RKO (cell line): ENCODE measurements at places on chromosomes 1 and 21.

DNA sequence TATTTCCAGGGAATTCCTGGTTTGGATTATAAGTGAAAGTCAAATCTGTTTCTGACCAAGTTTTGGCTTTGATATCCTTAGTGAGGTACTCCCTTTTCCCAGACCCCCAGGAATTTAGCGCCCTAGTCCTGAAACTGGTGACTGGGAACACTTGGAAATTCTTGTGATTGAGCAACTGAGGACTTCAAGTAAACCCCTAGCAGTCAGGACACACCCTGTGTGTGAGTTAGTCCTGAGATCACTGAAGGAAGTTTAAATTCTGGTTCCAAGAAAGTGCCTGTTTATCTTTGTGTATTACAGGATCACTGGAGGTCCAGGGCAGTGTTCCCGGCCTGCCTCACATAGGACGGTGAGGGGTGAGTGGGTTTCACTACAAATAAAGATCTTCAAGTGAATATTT lies 95.1 kb upstream of the F3 start:
- no peak for DNase-seq

- DNase-seq = no peak
Measured at GRCh38 chr1:24277420-24278169, 41.6 kb upstream of the GRHL3 start.

DNA sequence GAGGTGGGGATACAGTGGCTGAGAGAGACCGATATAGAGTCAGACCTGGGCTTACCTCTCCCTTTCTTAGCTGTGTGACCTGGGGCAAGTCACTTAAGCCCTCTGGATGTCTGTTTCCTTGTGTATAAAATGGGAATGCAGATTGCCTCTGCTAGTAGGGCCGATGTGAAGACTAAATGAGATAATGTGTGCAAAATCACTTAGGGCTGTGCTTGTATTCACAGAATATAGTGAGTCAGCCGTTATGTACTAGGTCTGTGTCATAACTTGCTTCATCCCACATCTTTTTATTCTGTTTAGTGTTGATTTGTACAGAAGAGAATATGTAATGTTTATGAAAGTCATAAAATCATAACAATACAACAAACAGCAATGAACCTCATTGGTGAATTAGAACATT lies 56.0 kb downstream of the PTPRU start:
- DNase-seq = peak; percentile 31

GRCh38 chr21:31556662-31557061 lies 102.8 kb upstream of the SOD1 start:
- DNase-seq = no peak
